Kidney (tissue), 22 donors: ENCODE measurements at places on chromosomes 1 and 21.
A peak's percentile ranks its signal among the peaks of the same experiment; 100 is the strongest.

- no peak for DNase-seq
These were observed 153.7 kb upstream of the C1orf174 start for GRCh38 chr1:4053774-4054173.

DNA sequence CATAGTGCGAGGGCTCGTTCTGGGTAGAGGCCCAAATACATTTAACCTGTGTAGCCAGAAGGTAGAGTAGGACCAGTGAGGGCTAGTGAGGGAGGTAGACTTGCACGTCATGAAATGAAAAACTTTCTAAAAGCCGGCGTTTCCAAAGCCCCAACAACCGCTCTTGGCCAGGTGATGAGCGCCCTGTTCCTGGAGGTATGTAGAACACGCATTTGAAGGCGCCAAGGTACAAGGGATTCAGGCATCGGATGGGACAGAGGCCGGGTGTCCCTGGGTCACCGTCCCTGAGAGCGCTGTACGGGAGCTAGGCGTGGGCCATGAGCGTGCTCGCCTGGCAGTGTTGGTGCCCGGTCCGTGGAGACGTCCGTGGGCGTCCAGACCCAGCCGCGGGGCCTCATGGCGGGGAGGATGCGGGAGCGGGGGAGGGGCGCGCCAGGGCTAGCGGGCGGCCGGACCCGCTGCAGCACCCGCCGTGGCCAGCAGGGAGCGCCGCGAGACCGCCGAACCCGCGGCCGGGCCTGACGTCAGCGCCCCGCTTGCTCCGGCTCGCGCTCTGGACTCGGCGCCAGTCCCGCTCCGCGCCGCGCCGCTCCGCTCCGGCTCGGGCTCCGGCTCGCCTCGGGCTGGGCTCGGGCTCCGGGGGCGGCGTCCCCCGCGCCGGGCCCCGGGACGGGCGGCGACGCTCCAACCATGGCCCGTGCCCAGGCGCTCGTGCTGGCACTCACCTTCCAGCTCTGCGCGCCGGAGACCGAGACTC is at the start of gene PTPRU:
Gene PTPRU, plus strand, starts transcription at position 568 of the 757 bp plus-strand sequence. Its CDS starts 123 bp downstream, at position 691.
- DNase-seq, result peak; percentile 93

DNA sequence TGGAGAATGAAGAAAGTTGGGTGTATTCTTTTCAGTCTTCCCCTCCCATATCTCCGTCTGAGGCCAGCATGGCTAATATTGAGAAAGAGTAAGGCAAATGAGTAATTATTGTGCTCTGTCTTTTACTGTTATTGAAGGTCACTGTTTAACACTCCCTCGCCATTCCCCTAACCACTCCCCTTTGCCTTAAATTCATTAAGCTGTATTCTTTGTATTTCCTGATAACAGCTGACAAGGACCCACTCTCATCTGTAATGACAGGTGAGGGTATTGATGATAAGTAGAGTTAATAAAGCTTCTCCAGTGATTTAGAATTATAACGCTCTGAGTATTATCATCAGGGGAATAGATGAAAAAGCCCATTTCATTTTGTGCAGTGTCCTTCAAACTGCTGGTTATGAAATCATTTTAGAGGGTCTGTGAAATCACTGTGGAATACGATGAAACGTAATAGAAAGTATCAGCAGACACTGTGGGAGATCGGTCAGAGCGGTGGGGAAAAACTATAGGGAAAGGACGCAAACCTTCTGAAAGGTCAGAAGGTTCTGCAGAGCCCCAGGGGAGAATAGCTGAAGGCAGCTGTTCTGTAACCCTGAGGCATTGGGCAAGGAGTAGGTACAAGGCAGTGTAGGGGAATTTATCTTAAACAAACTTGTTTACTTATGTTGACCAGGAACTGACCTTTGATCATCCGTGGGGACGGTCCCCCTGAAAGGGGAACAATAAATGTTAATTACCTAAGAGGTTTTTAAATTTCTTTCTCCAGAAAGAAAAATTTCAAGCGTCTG is 46.3 kb upstream of the CACYBP start:
- DNase-seq, result no peak

GRCh38 chr1:1990222-1990621 is 13.4 kb downstream of the CFAP74 start:
- DNase-seq, result peak; percentile 67

GRCh38 chr1:192496369-192497056 is 79.1 kb upstream of the RGS1 start:
- no peak for DNase-seq

DNA sequence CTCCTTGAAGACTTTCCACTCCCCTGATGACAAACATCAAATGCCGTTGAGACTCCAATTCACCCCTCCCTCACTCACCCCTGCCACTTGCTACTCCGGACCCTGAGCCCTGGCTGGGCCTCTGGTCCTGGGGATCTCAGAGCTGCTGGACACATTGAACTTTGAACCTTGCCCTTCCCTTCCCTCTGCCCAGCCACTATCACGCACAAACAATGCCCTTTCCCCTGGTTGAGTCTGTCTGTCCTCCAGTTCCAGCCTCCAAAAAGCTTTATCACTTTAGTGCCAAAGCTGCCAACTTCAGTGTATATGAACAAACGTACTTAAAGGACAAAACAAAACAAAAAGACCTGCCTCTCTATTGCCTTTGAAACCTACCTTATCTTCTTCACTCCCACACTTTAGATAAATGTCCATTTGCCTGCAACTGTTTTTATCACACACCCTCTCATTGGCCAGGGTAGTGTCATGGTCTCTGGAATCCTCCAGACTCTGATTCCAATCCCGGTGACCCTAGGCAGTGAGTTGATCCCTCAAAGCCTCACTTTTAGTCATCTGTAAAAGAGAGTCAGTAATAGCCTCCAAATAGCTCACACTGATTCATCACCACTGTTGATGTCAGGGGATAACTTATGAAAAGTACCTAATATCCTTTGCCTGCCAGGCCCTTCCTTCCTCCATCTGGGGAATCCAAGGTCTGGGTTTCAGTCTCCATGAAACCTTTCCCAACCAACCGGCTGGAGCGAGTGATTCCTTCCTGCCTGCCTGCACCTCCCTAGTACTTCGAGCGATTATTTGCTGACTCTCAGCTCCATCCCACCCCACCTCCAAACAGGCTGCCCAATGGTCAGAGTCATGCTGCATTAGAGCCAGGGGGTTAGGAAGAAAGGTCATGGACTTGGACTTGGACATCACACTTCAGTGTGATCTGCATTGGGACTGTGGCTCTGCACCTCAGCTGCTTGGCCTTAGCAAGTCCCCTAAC is 15.9 kb upstream of the SPOCD1 start:
- no peak for DNase-seq

GRCh38 chr1:12073796-12074195 is 10.7 kb downstream of the TNFRSF8 start:
- DNase-seq, result no peak

- peak; percentile 78 for DNase-seq
These were observed 392.8 kb upstream of the CAMK1G start for GRCh38 chr1:209190591-209191261.

DNA sequence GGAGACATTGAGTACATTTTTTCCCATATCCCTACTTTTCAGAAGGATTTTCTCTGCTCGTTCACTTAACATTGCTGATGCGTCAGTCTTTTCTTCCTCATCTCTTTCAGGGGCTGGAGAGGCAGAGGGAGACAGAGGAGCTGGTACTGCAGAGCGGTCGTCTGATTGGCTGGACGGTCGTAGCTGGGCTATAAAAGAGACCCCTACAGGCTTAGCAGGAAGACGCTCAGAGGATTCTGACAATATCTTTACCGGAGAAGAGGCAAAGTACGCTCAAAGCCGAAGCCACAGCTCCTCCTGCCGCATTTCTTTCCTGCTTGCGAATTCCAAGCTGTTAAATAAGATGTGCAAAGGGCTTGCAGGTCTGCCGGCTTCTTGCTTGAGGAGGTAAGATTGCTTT is at the start of gene RGS4:
Gene RGS4, plus strand, starts transcription at position 220 of the 400 bp plus-strand sequence. Its CDS starts 124 bp downstream, at position 344.
- peak; percentile 88 for DNase-seq

DNA sequence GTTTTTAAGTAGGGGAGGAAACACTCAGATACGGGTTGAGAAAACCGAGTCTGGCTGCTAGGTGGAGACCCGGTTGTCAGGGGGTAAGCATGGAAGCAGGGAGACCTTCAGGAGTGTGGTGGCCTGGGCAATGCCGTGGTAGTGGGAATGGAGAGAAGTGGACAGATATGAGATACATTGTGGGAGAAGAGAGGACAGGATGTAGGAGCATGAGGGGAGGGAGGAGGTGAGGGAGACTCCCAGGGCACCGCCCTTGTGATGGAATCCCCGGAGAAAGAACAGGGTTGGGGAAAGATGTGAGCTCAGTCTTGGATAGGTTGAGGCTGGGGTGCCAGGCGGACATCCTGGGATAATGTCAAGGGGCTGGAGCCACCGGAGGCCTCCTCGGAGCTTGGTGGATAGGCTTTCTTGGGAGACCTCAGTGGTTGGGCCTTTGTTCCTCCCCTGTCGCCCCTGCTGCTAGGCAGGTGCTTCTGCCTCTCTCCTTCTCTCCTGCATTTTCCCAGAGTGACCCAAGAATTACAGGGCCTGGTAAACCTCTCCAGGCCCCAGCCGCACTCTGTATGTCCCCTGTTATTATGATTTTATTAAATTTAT is 21.3 kb downstream of the ZNF362 start:
- no peak for DNase-seq

- no peak for DNase-seq
These were observed 65.7 kb downstream of the MAP3K7CL start for GRCh38 chr21:29195981-29196669.

DNA sequence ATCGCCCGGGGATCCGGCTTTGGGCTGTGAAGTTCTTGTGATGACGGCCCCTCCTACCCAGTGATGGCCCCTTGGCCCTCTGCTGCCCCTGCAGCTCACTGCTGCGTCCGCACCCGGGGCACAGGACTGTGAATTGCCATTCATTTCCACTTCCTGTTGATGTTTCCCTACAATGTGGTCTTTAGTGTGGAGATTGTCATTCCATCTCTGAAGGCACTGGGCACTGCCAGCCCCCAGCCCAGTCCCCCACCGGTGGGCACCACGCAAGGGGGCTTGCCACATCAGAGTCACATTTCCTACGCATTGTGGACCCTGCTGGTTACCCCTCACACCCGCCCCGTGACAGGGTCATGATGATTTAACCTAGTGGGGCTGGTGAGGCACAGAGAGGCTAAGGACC is 2.5 kb upstream of the MX2 start:
- no peak for DNase-seq

DNA sequence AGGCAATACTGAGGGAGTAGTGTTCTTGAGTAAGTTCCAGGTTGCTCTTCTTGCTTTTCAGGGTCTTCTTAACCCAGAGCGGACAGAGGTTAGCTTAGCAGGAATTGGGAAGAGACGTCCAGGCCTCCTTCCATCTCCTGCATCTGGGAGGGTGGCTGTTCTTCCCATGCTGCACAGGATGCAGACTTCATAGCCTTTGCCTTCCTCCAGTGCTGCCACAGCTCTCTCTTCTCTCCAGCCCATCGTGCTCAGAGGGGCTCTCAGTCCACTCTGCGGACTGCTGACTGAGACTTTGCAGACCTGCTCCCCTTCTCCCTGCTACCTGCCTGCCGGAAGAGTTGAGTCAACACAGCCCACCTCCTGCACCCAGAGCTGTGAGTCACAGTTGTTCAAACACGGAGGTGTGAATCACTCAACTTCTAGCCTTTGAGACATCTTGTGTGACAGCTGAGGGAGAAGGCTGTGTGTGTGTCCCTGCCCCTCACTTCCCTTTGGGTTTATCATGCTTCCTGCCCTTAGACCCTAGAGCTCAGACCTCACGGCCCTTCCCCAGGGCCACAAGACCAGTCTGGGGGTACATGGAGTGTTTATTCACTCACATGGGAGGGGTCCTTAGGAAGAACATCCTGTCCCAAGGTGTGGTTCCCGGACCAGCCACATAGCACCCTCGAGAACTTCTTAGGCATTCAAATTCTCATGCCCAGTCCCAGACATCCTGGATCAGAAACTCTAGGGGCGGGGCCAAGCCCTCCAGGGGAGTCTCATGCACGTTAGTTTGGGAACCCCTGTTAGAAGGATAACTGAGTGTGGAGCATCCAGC is 158.3 kb upstream of the CACNA1E start:
- DNase-seq, result no peak

GRCh38 chr1:171250263-171250662 is 2.0 kb downstream of the FMO1 start:
- no peak for DNase-seq

DNA sequence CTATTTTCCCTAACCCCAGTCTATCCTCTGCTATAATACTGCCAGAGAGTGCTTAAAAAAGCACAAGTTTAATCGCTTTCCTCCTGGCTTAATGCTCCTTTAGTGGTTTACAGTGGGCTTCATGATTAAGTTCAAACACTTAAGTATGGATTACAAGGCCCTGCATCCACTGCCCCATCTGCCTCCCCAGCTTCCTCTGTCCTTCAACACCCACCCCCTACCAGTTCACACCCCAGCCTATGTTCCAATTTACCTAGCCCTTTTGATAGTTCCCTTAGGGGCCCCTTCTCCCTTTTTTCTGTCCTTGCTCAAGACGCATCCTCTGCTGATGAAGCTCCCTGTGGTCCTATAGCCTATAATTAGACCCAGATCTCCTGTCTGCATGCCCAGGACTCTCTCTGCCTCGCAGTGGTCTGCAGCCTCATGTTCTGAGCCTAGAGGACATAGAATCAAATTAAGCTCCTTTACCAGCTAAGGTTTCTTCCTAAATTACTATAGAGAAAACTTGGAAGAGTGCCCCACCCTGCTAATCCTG is 212.5 kb downstream of the FGGY start:
- no peak for DNase-seq

GRCh38 chr1:58816072-58816746 is 32.4 kb upstream of the JUN start:
- DNase-seq, result peak; percentile 87

- DNase-seq, result no peak
These were observed 187.7 kb upstream of the SGIP1 start for GRCh38 chr1:66346057-66346795.

GRCh38 chr1:85484264-85484663 is 19.3 kb upstream of the DDAH1 start:
- no peak for DNase-seq

GRCh38 chr1:98181036-98181764 is 260.4 kb upstream of the DPYD start:
- no peak for DNase-seq

DNA sequence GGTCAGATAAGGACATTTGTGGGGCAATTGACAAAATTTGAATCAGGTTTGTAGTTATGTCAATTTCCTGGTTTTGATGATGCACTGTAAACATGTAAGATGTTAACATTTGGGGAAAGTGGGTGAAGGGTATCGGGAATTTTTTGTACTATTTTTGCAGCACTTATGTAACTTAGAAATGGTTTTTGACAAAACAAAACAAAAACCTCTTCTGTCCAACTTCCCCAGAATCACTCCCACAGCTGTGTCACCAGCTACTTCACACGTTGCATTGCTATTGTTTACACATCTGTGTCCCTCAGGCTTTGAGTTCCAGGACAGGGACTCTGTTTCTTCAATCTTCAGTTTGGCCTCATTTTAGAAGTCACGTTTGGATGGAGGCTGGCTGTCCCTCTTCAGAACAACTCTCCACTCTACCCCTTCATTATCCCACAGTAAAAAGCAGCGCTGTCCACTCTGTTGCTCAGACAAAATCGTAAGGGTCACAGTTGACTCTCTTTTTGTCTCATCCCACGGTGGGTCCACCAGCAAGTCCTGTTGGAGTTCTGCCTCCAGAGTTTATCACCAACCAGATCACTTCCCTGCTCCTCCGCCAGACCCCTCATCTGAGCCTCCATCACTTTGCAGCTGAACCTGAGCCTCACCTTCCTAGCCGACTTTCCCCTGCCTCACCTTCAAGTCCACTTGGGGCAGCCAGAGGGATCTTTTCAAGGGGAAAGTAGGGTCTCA is 63.2 kb downstream of the NENF start:
- no peak for DNase-seq

- peak; percentile 97 for DNase-seq
These were observed 5.0 kb upstream of the COA7 start for GRCh38 chr1:52702886-52703787.
